ENCODE measurements at places on chromosomes 3 and 15.

DNA sequence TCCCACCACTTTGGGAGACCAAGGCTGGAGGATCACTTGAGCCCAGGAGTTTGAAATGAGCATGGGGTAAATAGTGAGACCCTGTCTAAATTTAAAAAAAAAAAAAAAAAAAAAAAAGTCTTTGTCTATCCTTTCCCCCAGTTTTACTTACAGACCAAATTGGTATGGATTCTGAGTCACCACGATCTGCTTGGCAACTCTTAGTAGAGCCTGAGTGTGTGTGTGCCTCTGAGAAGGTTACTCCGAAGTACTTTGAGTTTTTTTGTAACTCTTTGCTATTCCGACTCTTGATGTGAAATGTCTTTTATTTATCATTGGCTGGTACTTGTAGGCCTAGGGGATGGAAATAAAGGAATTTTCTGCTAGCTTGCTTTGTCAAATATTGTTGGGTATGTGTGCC lies 63.3 kb downstream of the RBM6 start:
- no peak for DNase-seq

DNA sequence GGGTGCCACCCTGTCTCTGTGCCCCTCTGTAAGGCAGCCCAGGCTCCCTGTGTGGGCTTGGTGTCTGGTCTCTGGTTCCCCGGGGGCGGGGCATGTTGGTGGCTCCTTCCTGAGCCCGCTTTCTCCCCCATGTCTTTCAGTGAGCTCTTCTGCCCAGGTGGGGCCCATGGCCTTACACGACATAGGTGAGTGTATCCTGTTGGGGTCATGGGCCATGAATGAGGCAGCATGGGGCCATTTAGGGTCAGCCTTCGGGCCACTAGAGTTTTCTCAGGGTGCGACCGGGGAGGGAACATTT lies 195.1 kb downstream of the UBE3A start:
- no peak for DNase-seq

- no peak for DNase-seq
These were observed 2.1 kb downstream of the ZKSCAN7 start for GRCh38 chr3:44557074-44557473.

- DNase-seq = no peak
These were observed 247.3 kb upstream of the SUCLG2 start for GRCh38 chr3:67901681-67902080.

DNA sequence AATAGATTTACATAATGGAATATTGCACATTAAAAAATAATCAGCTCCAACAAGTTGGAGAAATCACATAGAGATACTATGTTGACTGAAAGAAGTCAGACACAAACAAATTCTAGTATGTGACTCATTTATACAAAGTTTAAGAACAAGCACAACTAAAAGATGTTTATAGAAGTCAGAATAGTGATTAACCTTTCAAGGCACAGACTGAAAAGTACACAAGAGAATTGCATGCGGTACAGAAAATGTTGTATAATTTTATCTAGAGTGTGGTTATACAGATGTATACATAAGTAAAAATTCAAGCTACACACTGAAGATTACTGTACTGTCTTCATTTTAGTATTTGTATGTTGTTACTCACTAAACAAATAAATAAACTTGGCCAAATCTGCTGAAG lies 19.3 kb upstream of the ATOSA start:
- DNase-seq = no peak

DNA sequence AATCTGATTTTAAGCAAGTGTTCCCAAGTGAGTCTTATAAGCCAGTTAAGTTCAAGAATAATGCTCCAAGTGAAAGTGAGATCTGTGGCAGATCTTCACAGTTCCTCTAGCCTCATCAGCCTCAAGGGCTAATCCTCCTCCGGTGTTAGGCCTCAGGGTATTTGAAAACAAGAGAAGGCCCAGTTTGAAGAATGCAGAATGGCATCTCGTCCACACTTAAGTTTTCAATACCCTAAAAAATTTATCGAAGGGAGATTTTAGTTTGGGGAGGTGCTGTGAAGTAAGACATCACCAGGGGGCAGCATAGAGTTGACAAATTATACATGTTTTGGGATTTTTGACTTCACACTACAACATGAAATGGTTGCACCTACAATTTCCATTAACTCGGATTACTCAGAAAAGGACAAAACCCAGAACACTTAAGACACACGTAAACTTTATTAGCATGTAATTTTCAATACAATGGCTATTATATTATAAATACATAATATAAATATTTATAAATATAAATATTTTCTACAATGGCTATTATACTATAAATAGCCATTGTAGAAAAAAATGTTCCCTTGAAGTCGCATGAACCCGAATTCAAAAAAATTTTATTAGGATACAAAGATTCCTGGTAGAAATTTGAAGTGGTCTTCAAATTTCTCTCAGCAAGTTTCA lies 2.3 kb upstream of the TMEM266 start:
- DNase-seq = no peak

DNA sequence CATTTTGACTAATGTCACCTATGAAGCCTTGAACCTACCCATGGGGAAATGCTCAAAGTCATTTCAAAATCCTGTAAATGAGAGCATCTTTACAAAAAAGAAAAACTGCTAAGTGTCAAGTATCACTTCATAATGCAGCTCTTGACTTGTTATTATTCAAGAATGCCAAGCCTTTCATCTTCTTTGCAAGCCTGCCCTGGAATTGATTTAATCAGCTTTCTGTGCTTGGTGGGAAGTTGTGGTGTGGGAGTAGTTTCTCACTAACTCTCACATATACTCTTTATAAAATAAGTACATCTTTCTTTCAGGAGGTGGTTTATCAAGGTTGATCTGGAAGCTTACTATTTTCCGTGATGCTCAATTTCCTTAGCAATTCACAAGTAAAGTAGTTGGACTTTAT lies 43.6 kb downstream of the RYR3 start:
- no peak for DNase-seq

DNA sequence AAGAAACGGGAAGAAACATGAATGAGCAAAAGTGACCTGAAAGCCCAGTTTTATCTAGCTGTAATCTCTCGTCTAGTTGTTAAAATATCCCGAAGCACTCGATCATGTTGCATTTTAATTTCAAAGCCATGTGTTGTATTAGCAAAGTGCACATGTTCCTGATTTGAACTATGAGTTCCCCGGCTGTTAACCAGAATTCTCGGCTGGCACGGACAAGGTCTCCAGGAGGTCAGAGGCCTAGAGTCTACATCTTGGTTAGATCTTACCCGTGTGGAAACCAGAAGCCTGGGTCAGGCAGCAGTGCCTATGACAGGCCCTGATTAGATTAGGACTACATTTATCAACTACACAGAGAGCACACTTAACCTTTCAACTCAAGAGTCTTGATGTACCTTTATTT lies 195.8 kb downstream of the CDIN1 start:
- DNase-seq = no peak

- no peak for DNase-seq
These were observed 6.3 kb upstream of the FSIP1 start for GRCh38 chr15:39788800-39789565.

DNA sequence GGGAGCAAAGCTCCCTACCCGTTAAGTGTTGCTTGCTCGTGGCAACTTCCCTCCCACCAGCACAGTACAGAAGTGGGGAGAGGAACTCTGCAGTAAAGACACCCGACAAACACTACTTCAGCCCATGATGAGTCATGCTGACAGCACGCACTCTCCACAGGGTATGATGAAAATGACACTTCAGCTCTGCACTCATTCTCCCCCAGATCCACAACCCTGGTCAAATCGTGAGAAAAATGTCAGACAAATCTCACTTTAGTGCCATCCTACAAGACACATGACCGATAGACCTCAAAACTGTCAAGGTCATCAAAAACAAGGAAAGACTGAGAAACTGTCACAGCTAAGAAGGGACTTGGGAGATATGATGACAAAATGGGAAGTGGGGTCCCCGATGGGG lies 278.9 kb downstream of the OCA2 start:
- DNase-seq = no peak

- no peak for DNase-seq
These were observed 3.1 kb downstream of the GP5 start for GRCh38 chr3:194395778-194396538.

- DNase-seq = no peak
These were observed 27.2 kb upstream of the TMEM158 start for GRCh38 chr3:45253316-45253715.

Measured in dorsolateral prefrontal cortex (tissue), 122 donors.